CD4-positive, alpha-beta T cell treated with Interleukin-21 for 1 hour (primary cell): ENCODE measurements at places on chromosomes 2 and 18.
A peak's percentile ranks its signal among the peaks of the same experiment; 100 is the strongest.

DNA sequence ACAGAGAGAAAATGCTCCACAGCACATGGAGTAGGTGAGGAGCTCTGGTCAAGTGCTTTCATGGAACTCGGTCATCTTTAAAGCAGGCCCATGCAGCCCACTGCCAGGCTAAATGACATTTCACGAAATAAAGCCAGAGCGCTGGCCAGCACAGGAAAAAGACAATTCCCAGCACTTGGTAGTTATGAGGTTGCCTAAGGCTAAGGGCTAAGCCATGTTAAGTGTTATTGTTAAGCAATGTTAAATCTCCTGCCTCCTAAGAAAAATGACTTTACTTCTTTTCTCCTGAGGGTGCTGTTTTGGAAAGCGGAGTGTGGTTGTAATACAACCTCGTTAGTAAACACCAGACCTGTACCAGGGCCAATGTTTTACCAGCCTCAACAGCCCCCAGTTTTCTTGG, 125.9 kb upstream of the NRP2 start:
- no peak for DNase-seq

DNA sequence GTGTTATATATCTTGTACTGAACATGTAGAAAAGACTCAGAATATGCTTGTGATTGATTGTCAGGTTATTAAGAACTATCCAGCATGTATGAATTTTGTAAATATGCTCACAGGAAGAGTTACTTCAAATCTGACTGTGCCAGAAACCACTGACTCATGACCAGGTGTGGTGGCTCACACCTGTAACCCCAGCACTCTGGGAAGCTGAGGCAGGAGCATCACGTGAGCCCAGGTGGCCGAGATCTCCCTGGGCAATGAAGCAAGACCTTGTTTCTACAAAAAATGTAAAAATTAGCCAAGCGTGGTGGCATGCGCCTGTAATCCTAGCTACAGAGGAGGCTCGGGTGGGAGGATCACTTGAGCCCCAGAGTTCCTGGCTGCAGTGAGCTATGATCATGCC, 126.6 kb downstream of the COMMD1 start:
- no peak for DNase-seq

DNA sequence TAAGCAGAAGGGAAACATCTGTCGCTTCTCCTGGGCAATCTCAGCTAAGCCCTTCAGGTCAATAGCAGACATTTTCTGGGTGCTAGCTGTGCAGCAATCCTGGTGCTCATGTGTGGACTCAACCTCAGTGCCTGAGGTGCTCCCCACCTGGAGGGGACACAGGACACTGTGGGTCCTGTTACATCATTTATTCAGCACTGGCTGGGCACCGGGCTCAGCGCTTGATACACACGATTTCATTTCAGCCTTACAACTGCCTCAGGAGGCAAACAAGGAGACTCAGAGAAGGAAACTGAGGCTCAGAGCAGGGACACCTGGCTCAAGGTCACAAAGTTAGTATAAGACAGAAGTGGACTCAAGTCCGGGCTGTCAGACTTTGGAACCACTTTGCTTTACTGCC, 46.7 kb downstream of the MARCO start:
- DNase-seq, result no peak

GRCh38 chr2:1865716-1866234, 121.5 kb upstream of the PXDN start:
- no peak for DNase-seq

DNA sequence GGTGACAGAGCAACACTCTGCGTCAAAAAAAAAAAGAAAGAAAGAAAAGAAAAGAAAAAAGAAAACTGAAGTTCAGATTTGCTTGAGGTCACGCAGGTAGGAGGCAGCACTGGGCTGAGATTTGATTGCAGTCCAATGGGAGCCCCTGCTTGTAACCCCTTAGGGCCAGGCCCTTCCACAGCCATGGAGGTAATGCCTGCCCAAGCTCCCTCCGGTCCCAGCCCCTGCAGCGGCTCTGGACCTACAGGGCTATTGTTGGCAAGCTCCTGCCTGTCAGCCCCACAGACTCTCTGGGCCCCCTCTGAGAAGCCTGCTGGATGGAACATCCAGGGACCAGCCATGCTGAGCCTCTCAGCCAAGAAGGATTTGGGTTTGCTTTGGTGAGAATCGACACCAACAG, 12.2 kb downstream of the ZFP36L2 start:
- no peak for DNase-seq

- DNase-seq, result no peak
Observed at GRCh38 chr18:21991886-21992285, 177.5 kb upstream of the GATA6 start.

DNA sequence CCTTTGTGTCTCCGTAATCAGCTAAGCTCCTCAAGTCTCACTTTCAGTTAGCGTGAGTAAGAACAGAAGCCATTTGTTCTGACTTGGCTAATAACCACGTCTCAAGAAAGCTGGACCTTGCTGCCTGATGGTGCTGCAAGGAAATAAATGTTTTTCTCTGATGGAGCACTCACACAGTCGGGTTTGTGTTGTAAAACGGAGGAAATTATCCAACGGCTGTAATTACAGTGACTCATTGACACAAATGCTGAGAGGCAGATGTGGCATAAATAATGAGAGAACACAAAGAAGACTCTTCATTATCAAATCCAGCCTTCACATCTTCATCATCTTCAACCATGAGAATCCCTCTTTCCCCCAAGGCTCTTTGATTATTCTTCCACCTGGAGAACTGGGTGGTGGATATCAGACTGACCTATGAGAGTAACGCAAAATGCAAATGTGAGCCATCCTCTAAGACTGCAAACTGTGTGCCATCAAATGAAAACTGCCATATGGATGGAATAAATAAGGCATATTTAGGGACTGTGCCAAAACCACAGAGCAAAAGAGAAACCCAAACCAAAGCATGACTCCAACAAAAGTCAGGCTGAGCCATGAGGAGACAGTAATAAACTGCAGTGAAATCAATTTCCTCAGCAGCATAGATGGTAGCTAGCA, 252.6 kb downstream of the RND3 start:
- DNase-seq, result no peak

- no peak for DNase-seq
Observed at GRCh38 chr2:168138374-168138773, 109.0 kb downstream of the STK39 start.

DNA sequence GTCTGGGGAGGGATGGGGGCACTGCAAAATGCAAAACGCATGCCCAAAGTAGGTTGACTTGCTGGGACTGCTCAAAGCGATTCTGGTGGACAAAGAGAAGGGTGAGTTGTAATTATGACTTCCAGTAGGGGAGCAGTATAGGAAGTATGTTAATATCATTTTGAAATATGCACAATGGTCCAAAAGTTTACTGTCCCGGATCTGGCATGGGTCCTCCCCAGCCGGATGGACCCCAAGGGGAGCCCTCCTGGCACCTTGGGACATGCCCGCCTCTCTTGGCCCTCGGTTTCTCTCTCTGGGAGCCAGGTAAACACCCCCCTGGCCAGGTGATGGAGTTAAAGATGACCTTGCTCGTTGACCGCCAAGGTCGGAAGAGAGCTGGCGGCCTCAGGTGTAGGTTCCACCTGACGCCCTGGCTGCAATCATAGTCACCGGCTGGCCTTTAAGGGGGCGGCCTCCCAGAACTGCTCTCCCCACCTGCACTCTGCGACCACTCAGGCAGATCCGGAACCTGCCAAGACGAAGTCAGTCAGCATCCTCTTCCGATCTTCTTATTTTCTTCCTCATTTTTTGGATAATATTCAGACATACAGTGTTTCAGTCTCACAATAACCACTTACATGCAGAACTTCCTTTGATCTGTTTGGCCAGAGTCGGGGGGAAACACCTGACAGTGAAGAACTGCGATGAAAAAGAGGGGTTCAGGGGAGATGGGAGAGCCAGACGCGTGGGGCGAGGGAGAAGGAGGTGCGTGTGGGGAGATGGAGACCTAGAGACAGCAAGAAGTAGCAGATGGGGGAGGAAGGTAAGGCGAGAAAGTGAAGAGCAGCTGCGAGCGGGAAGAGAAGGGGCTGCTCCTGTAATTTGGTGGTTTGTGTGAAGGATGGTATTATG, 148.3 kb downstream of the MEIS1 start:
- no peak for DNase-seq

DNA sequence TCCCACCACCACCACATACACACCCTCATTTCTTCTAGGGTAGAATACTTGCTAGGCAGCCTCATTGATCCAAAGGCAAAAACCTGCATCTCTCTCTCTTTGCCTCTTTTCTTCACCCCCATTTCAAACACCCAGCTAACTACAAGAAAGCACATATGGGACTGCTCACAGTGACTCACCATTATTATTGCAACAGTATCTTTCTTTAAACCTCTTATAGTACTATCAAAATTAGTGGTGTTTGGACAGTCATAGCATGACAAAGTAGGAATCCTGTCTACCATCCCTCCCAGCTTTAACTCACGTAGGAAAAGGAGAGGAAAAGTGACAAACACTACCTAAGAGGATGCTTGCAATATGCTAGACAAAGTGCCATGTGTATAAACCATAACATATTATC, 422.5 kb upstream of the CRIM1 start:
- DNase-seq, result no peak

GRCh38 chr2:96694816-96695455, 44.9 kb downstream of the LMAN2L start:
- DNase-seq, result no peak

GRCh38 chr2:11563784-11564666, 30.2 kb downstream of the GREB1 start:
- no peak for DNase-seq

GRCh38 chr2:171346723-171347557, 86.8 kb downstream of the METTL8 start:
- no peak for DNase-seq

DNA sequence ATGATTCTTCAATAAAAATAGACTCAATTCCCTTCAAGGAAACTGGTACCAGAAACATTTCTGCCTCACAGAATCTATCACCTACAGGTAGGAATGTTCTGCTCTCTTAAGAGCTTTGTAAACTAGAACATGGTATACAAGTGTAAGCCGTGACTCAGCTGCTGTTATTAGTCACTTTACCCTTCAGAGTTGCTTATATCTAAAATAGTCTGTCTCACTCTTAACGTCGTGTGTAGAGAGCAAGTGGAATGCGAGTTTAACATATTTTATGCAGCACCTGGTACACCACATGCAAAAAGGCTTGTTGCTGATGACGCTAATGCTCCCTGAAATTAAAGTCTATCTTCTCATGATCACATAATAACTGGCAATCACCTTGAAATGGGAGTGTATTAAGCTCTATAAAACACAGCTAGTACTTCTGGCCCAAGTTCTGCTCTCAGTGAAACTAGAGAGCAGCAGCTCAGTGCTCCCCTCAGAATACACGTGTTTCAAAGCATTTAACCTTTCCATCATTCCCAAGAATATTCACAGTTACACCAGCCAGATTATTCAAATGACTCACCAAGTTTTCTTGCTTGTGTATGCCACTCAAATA, 420.0 kb downstream of the ZEB2 start:
- no peak for DNase-seq

GRCh38 chr2:238203973-238204683, 633 bp upstream of the ILKAP start:
- no peak for DNase-seq

- no peak for DNase-seq
Observed at GRCh38 chr2:185402474-185402873, 336.1 kb upstream of the FSIP2 start.

- DNase-seq, result no peak
Observed at GRCh38 chr2:191851158-191851557, 4.3 kb upstream of the CAVIN2 start.

DNA sequence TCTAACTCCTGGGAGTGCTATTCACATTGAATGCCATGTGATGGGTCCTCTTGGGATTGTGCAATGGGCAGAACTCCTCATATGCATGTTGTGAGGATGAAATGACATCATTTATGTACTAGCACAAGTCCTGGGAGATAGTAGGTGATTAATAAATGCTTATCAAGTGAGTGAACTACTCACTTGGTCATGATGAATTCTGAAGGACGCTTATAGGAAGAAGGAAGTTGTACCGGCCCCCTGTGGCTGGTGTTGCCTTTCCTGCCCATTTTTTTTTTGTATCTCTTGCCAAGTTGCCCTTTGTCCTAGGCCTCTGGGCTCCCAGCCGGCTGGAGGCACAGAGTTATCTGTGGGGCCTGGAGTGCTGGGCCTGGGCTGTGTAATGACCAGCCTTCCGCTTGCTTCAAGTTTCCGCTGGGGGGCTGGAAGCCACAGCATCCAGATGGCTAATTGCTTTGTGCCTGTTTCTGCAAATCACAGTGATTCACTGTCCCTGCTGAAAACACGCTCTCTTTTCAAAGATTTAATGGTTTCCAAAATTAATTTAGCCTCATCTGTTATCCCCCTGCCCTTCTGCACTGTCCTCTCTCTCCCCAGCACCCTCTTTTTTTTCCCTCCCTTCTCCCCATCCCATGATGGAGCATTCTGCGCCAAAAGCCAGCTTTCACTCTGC, 33.7 kb upstream of the MRPL33 start:
- DNase-seq, result no peak

GRCh38 chr2:237700512-237701032, 73.2 kb downstream of the LRRFIP1 start:
- DNase-seq, result peak; percentile 83

DNA sequence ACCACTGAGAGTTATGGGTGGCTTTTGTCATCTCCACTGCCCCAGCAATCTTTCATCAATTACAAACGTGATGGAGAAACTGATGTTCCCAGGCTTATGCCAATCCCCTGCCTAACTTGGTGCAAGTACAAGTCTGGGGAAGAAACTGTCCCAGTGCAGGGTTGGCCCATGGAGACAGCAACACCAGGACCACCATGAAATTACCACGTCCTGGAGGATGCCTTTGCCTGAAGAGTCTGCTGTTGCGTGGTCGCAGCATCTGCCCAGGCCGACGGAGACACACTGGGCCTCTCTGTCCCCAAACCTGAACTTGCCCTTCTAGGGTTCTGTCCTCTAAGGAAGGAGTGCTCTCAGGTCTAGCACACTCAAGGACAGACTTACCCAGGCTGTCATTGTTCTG, 496.8 kb upstream of the RAB6C start:
- DNase-seq, result no peak

GRCh38 chr18:3297025-3297984, 35.4 kb downstream of the MYL12B start:
- DNase-seq, result peak; percentile 94

DNA sequence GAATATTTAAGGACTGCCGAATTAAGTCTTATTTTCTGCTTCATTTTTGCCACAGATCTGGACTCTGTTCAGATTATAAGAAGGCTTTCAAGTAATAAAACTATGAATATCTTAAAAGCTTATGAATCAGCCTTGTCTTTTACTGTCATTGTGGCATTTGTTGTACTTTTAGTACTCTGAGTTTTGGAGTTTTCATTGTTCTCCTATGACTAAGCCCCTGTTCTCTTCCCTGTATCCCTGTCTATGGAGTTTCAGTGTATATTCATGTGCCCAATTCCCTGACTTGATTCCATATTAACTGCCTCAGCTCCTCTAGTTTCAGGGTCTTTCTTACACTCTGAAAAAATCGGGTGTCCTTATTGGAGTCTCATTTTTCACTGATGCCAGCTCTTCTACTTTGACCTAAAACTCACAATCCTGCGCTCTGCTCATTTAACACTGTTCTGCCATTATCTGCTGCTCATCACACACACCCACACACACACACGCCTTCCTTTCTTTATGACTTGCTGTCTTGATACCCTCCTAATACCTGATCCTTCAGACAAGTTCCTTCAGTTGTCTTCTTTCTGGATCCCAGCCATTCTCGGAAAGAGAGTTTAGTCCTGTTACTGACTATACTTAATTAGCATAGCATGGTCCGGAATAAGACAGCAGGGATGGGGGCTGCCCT, 511.8 kb downstream of the CPS1 start:
- DNase-seq, result no peak
